ENCODE measurements at places on chromosomes 1 and 21.
A peak's percentile ranks its signal among the peaks of the same experiment; 100 is the strongest.

GRCh38 chr21:37780991-37781983 lies 135.0 kb downstream of the KCNJ6 start:
- DNase-seq = no peak

DNA sequence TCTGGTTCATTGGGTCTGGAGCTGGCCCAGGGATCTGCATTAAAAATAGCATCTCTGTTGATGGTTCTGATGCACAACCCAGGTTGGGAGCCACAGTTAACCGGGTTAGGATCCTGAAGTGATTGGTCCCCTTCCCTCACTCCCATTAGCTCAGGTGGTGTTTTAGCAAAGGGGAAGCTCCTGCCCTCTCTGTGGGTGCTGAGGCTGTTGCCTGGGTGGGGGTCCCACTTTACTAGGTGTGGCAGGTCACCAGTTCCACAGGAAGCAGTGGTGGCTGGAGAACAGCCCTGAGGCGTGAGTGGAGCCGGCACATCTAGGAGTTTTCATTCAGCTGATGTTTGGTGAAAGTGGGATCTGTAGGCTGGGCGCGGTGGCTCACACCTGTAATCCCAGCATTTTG lies 86.5 kb downstream of the MAN1C1 start:
- DNase-seq = no peak

DNA sequence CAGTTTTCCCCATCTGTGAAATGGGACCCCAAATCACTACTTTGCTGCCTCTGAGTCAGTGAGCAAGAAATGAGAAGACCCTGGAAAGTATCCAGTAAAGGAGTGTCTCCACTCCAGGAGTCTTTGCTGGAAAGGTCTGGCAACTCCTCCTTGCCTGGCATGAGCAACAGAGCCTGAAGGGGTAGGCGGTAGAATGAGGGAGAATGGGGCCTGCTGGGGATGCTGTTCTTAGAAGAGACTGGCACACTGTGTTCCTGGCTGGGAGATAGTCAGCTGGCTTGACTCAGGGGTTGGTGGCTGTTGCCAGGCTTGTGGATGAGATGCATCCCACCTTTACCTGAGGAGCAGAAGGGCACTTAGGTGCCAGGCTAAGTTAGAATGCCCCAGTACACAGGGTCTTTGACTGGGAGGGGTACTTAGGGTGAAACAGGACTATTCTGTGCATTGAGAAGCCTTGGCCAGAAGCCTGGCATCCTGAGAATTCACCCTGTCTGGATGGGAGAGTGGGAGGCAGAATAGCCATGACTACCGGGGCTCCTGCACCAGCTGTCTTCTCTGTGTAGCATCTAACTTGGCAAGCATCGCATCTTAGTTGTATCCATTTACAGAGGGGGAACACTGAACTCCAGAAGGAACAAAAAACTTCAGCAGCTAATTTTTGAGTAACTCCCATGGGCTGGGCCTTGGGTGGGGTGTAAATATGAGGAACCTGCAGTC lies 2.5 kb downstream of the MFSD2A start:
- DNase-seq = peak; percentile 10

DNA sequence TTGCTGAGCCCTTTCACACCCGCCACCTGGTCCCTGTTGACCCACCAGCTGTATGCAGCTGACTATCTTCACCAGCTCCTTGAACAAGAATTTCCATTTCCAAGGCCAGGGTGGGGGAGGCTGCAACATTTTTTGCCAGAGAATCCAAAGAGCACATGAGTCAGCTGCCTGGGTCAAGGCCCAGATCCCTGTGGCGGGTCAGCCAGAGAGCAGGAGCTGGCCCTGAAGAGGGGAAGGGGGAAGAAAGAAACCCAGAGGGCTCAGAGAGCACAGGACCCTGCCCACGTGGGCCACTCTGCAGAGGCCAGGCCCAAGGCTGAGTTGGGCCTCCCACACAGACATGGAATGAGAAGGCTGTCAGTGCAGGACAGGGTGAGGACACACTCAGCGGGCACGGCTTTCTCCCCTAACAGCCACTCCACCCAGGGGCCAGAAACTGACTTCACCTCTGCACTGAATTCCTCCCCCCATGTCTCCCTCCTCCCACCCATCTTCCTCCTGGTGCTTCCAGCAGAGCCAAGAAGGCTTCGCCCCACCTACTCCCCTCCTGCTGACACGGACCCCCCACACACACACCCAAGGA lies 28.9 kb downstream of the S100A6 start:
- DNase-seq = no peak

DNA sequence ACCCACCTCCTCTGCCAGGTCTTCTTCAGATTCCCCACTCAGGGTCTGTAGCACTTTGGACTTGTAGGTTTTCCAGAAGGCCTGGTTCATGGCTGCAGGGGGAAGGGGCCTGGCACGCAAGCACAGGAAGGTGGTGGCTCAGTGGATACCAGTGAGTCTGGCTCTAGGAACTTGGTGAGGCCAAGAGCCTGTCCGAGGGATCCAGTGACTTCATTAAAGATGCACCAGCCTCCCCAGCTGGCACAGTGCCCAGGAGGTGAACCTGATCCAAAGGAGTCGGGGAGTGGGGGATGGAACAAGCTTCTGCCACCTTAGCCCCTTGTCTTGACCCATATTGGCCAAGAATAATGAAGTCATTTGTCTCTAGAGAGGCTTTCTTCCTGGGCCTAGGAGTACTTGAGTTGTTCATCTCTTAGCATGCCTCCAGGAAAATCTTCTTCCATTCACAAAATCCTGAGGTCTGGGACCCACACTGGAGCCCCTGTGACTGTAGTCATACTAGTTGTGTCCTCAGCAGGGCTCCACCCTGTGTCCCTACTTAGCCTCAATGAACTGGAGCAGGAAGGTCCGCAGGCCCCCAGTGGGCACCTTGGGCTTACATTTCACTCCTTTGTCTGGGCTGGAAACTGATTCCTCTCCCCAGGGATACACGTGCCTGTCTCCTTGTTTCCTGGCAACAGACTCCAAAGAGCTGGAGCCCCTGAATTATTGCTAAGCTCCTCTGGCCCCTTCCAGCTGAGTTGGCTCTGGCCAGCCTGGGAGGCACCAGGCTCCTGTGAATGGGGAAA lies at the start of gene C1orf232:
TSS of gene C1orf232 (minus strand) at position 554 of the 788 bp plus-strand sequence. CDS start at position 90, 464 bp downstream.
- DNase-seq = no peak

- DNase-seq = no peak
These were observed 150.6 kb upstream of the PLD5 start for GRCh38 chr1:242674951-242675645.

DNA sequence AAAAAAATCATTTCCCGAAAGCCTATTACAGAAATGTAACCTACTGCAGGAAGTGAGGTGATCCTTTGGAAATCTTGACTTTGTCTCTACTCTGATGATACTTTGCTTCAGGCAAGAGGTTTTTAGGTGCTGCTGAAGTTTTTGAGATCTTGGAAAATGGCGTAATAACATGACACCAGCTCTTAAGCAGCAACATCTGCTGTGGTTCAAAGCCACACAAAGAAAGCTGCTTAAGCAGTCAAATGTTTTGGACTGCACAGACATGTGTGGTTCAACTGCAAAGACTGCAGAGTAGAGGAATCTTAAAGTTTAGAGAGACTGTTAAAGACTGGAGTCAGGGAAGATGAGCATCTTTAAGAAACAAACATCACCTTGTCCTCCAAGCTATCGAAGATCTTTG lies 139.0 kb downstream of the RASAL2 start:
- no peak for DNase-seq
